ENCODE measurements at places on chromosomes 2 and 18.

- no peak for DNase-seq
Observed at GRCh38 chr2:168948621-168949212, 47.6 kb downstream of the G6PC2 start.

GRCh38 chr18:22093731-22094357, 75.5 kb upstream of the GATA6 start:
- no peak for DNase-seq

DNA sequence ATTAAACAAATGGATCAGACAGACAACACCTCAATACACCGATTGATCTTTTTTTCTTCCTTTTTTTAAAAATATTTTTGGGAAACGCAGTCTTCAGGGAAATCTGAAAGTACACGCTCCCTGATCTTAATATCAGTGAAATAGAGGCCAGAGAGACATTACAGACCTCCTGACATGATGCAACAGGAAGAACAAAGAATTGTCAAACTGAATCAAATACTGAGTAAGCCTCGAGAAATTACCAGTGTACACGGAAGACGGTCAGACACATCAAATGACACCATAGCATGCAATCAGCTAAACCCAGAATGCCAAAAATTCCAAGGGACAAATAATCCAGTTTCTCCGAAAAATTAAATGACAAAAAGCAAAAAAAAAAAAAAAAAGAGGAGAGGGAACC, 80.2 kb upstream of the NFU1 start:
- no peak for DNase-seq

DNA sequence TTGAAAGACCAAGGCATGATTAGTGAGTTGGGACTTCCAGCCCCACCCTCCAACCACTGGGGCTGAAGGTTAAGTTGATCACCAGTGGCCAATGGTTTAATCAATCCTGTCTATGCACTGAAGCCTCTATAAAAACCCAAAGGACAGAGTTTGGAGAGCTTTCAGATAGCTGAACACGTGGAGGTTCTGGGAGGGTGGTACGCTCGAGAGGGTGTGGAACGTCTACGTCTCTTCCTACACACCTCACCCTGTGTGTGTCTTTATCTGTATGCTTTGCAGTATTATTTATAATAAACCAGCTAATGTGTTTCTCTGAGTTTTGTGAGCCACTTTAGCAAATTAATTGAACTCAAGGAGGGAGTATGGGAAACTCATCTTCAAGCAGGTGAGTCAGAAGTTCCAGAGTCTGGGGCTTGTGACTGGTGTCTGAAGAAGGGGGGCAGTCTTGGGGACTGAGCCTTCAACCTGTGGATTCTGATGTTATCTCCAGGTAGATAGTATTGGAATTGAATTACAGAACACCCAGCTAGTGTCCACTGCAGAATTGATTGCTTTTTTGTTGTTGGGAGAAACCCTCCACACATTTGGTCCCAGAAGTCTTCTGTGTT, 20.3 kb downstream of the ACTR3 start:
- DNase-seq: peak; percentile 62

DNA sequence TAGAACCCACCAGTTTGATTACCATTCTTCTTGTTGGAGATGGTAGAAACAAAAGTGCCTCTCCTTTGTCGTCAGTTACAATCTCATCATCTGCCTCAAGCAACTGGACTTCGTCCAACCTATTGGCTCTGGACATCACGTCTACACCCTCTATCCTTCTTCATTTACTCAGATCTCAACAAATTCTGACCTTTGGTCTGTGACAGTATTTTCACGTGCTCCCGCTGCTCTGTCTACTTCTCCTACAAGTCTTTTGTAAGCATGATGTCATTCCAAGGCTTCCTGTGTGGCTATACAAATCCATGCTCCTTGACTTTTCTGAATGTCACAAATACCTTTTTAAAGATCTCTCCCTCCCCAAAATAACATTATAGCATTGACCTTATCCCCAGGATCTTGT, 43.0 kb upstream of the PID1 start:
- no peak for DNase-seq

GRCh38 chr2:64141674-64142405, 2.4 kb downstream of the PELI1 start:
- DNase-seq: no peak

DNA sequence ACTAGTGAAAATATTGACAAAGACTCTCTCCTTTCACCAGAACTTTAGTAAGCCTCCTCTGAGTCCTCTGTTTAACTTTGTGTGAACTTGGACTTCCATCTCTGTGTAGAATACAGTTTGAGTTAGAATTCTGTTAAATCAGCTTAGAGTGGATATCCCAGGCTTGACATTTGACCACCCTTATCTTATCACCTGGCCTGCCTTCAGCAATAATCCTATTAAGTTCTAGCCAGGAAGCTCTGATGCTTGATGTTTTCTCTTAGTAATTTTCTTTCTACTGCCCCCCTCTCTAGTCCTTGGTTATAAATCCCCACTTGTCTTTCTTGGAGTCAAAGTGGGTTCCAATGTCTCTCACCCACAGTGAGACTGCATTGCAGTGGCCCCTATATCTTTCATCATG, 702.7 kb upstream of the GCFC2 start:
- DNase-seq: no peak

GRCh38 chr2:28095622-28096021, 205.1 kb downstream of the BABAM2 start:
- no peak for DNase-seq

- no peak for DNase-seq
Observed at GRCh38 chr2:238997137-238997390, 149.2 kb downstream of the TWIST2 start.

DNA sequence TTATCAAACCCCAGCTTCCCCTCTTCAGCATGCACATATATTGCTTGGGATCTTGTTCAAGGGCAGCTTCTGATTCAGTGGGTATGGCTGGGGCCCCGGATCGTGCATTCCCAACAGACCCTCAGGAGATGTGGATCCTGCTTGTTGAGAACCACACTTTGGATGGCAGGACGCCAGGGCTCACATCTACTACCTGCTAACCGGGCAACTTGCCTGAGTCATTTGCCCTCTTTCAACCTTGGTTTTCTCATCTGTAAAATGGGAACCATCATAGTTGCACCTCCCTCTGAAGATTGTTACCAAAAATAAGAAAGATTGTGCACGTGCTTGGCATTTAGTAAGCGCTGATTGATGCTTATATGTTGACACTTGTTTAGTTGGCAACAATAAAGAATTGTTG, 154.6 kb downstream of the ACKR3 start:
- no peak for DNase-seq

GRCh38 chr18:58047556-58047882, 3.5 kb downstream of the NEDD4L start:
- no peak for DNase-seq

DNA sequence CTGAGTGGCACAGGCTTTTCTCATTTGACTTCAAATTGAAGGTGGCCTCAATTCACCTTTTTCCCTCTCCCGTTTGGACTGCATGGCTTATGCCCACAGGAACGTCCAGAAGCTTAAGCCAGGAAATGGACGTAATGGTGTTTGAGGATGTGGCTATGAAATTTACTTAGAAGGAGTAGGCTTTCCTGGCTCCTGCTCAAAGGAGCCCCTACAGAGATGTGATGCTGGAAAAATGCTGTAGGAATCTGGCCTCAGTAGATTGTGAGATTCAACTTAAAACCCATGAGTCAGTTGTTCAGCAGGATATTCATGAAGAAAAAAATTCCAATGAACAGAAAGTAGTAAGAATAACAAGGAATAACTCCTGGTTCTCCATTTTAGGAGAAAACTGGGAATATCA, 129.0 kb downstream of the ICOS start:
- DNase-seq: no peak

GRCh38 chr18:3689986-3690763, 240.2 kb downstream of the TGIF1 start:
- DNase-seq: no peak

GRCh38 chr2:198097630-198098029, 293.2 kb downstream of the PLCL1 start:
- no peak for DNase-seq

DNA sequence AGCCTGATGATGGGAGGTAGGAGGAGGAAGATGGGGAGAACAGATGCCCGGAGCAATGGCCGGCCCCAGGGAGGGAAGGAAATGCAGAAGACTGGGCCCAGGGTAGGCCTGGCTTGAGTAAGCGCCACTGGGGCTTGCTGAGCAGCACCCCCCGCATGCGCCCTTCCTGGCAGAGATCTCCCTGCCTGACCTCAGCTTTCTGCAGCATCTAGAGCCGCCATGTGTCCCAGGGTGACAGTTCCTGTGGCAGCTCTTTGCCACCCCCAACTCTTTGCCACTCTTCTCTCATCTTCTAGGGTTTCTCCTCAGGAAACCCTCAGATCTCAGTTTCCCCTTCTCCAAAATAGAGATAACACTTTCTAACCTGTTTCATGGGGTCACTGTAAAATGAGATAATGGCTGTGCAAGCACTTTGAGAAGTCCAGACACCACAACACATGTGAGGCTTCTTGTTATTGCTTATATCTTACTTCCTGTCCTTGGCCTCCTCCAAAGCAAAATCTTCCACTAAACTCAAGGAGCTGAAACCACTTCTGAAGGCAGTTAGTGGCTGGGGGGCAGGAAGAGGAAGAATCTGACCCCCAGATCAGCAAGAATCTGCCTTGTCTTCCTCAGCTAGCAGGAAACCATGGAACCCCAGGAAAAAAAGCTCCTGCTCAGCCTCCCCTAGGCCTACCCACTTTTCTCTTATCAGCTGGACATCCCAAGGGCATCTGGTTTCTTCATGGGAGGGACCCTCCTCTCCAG, 64.9 kb downstream of the EPAS1 start:
- DNase-seq: no peak

GRCh38 chr2:74573747-74574562, 19.4 kb downstream of the DOK1 start:
- no peak for DNase-seq

- no peak for DNase-seq
Observed at GRCh38 chr2:33511141-33511540, 34.7 kb downstream of the RASGRP3 start.

DNA sequence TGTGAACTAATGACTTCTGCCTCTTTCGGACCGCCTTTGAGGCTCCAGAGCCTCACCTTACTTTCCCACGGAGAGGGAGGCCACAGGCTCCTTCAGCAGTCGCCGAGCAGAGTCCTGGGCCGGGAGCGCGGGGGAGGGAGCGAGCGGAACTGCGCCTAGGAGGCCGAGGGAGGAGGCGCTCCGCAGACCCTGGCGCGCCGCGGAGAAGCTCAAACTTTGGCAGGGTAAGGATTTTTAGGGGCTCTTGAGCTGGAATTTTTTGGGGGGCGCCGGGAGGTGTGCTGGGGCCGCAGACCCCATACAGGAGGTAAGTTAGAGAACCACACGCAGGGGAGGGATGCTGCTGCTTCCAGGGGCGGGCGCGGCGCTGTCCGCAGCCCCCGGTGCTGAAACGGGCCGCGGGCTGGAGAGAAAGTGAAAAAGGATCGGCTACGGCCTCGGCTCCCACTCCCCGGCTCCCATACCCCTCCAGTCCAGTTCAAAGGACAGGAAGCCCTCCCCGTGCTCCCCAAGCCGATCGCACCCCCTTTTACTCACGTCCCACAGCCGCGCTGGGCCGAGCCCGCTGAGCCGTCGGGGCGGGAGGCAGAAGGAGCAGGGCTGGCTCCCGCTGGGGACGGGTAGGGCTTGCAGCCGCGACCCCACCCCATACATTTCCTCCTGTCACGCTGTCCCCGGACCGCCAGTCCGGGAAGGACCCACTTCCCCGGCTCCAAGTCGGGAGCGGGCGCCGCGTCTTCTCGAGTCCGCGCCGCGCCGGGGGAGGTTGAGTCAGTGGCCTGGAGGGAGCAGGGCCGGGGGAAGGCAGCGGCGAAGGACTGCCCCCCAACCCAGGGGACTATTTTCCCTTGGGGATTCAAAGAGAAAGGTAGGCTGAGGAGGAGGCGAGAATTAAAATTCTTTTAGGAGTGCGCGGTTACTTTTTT, at the start of gene CNGA3:
Gene CNGA3 (plus strand): TSS at position 146 of the 926 bp plus-strand sequence. CDS start 23,520 bp downstream, outside the sequence.
- DNase-seq: peak; percentile 11

DNA sequence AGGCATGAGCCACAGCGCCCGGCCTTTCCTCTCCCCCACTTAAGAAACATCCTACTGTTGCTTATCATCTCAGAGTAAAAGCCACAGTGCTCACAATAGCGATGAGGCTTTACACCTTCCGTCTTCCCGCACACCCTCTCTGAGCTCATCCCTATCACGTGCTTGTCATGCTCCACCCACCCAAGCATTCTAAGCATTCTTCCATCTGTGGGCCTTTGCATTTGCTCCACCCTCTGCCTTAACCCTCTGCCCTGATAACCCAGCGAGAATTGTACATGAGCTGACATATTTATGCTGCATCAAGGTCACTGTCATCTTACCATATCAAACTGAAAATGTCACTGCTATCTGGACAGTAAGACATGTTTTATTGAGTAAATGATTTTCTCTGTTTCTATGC, 22.6 kb downstream of the FOXI3 start:
- DNase-seq: no peak

DNA sequence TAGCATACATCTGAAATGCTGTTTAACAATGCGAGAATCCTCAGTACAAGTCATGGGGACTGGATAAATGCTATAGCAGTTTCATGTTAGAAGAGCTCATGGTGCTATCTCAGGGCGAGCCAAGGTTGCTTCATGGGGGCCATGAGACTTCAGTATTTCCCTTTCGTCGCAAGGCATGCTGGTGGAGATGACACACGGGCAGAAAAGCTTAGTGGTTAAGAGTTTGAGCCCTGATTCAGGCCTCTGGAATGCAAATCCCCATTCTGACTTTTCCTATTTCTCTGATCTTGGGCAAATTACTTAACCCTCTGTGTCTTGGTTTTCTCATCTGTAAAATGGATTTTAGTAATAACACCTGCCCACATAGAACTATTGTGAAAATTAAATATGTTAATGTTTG, 57.4 kb upstream of the EPHA4 start:
- DNase-seq: no peak

- DNase-seq: no peak
Observed at GRCh38 chr2:112572005-112572404, 12.4 kb upstream of the CHCHD5 start.

- no peak for DNase-seq
Observed at GRCh38 chr2:179021258-179021657, 28.7 kb downstream of the CCDC141 start.

- DNase-seq: no peak
Observed at GRCh38 chr2:70121627-70122372, 34.5 kb downstream of the PCBP1 start.

- DNase-seq: no peak
Observed at GRCh38 chr2:32166115-32166574, 481 bp downstream of the SLC30A6 start.

- DNase-seq: no peak
Observed at GRCh38 chr18:11514267-11514666, 95.1 kb upstream of the SLC35G4 start.

DNA sequence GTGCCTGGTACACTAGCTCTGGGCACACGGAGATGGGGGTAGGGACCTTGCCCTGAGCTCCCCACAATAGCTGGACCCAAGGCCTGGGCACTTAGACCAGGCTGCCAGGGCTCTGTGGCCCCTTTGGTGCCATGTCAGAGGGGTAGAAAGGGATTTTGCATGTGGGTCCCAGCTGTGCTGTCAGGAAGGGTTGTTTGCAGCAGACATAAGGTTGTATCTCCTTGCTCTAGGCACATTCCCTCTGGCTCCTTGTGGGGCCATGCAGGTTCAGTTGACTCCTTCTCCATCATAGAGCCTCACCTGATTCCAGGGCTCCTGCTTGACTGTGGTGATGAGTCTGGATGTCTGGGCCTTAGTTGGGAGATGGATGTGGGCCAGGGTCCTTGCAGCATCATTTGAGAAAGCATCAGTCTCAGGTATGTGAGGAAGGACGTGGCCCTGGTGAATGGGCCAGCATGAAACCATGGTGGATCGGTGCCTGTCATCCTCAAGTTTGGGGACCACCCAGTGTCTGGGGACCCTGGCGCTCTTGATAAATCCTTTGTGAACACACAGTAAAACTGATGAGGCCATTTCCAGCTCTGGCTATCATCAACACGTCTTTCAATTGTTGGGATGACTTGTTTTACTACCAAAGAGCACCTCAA, 461.9 kb upstream of the HS6ST1 start:
- no peak for DNase-seq

GRCh38 chr2:31286961-31287550, 53.1 kb downstream of the EHD3 start:
- no peak for DNase-seq
